Stimulated activated CD4-positive, alpha-beta T cell treated with anti-CD3 and anti-CD28 coated beads, Interleukin-4, amount 100 ng/mL, for 48 hours (primary cell): ENCODE measurements at places on chromosomes 1 and 21.

- DNase-seq: no peak
Observed at GRCh38 chr21:42398436-42399028, 2.7 kb upstream of the TMPRSS3 start.

DNA sequence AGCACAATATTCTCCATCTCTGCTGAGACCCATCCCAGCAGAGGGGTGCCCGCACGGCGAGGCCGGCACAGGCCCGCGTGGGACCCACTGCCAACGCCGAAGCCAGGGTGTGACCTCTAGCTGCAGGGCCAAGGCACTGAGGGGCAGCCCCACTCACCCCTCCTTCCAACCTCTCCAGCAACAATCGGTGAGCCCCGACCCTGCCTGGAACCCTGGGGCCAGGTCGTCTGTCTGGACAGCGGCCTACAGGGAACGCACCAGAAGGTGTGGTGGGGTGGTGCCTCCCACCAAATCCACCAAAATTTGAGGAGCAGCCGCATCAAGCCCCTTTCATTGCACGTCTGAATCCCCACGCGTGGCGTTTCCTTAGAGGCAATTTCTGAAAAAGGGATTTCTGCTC, 63.0 kb upstream of the ADARB1 start:
- no peak for DNase-seq

DNA sequence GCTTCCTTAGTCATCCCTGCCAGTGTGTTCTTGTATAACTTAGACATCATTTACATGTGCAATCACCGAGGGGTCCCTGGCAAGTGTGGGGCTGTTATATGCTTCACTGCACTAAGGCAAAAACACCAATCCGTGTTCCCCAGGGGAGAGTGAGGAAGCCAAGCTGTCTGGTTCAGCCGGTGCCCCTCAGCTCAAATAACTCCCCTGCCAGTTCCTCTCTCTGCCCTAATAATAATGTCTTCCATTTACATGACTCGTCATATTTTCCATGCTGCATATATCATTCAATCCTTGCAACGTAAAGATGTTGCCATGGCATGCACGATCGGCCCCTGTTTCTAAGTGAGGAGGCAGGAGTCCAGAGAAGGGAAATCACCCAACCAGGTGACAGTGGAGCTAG, 24.4 kb upstream of the NDC1 start:
- no peak for DNase-seq

DNA sequence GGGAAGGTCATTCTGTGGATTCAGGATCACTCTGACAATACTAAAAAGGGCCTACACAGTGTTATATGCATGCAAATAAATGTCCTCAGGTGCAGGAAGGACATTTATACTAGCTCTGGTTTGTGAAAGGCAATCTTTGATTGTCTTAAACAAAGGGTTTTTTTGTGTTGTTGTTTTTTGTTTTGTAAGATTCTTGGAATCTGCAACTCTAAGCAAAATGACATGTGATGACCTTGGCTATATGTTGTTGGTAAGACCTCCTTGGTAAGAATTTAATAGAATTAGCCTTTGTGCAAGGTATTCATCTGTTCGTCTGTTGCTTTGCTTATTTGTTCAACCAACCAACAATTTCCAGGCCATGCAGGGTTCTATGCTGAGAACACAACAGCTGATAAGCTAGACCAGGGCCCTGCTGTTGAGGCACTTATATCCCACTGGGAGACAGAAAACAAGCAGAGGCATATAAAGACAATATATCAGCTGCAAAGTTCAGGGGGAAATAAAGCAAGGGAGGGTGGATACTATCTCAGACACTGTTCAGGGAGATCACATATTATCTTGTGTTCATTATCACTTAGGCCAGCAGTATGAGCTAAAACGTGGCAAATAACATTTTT, 60.3 kb downstream of the FH start:
- no peak for DNase-seq

DNA sequence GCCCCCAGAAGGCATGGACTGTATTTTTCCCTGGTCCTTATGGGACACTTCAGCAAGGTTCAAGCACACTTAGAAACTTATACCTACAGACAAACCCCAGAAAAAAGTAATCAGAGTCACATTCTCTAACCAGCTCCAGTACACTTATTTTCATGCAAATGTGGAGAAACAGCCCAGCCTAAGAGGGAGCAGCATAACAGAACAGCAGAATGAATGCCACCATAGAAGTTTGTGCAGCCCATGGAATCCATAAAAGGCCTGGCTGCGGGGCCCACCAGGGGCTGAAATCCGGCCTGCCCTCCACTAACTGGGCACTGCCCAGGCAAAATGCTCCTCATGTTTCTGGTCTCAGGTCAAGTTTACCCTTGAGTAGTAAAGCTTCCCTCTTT, 60.4 kb upstream of the ATP1A1 start:
- no peak for DNase-seq

DNA sequence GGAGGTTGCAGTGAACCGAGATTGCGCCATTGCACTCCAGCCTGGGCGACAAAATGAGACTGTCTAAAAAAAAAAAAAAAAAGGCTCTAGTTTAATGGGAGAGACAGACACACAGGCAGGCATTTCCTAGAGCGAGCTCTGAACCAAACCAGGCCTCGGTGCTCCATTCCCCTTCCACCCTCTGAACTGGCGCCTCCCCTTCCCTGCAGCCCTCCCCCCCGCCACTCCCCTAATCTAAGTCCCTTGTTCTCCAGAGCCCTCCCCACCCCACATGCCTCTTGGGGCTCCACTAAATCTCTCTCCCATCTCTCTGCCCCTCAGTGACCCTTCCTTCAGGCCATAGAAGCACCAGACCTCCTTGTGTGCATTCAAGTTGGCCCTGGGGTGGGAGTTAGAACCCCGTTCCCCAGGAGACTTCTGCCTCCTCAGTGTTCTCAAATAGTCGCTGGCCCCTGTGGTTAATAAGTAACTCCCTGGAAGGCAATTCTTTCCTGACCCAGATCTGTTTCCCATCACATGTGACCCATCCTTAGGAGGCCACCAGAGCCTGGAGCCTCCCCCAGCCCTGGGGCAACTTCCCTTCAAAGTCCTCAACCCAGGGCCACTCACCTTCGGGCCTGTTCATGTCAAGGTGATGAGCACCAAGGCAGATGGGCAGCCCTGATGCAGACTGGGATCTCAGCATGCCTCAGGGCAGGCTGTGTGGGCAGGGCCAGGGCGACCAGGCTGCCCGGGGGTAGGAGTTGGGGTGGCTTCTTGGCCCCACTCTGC, 42.6 kb upstream of the EPB41 start:
- no peak for DNase-seq

DNA sequence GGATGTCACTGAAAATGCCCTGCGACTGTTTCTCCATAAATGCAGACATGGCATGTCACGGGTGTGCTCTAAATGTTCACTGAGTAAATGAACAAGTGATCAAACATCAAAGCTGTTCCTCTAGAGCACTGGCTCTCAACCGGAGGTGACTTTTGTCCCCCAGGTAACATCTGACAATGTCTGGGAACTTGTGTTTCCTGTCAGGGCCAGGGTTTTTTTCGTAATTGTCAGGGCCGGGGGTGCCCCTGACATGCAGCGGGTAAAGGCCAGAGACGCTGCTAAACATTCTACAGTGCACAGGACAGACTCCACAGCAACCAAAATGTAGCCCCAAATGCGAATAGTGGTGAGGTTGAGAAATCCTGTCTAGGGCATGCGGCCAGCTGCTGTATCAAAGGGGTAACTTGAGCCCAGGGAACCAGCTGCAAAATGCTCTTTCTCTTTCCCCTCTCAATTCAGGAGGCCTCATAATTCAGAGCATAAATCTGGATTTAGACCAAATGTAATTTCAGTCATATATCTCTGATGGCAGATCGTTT, 2.0 kb downstream of the ALDH4A1 start:
- DNase-seq: no peak

DNA sequence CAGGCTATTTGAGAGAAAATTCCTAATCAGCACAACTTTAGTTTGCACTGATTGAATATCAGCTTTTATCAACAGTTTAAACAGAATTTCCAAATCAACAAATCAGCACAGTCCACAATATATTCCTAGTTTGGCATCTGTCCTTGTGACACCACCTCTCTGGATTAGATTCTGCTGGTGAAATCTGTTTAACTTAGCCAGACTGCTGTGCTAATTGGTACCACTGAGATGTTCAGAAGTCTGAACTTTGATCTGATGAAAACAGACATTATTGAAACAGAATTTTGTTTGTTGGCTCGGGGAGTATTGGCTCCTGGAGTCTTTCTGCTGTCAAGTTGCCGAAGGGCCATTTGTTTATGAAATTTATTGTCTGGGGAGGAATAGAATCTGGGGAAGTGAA, 17.0 kb upstream of the NGF start:
- DNase-seq: no peak

GRCh38 chr1:147745271-147745670, 15.1 kb downstream of the GJA5 start:
- DNase-seq: no peak

- no peak for DNase-seq
Observed at GRCh38 chr1:58576325-58576726, 726 bp downstream of the TACSTD2 start.

- no peak for DNase-seq
Observed at GRCh38 chr1:167706931-167707877, 14.6 kb upstream of the MPZL1 start.

GRCh38 chr1:114286179-114286578, 132.5 kb upstream of the SYT6 start:
- DNase-seq: no peak

GRCh38 chr1:31679676-31680230, 24.1 kb downstream of the COL16A1 start:
- no peak for DNase-seq

DNA sequence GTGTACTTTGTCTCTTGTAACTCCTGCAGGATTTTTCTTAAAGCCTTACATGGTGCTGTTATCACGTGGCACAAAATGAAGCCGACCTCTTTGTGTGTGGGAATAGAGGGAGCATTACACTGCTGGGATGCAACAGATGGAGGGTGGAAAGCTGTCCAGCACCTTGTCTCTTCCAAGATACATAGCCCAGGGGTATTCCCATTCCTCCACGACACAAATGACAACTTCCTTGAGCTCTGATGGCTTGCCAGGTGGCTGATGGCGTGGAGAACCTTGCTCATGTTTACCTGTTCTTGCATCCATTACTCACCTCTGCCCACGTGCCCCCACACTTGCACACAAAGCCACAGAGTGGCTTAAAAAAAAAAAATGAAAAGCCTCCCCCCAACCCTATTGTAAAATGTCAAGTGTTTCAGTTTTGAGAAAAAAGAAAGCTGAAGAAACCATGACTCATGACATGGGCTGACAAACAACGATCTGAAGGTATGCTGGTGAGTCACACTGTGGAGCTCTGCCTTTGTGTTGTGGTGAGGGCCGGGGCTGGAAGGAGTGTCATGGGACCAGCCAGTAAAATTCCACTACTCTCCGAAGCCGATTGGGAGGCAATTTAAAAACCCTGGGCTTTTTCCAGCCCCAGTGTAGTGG, 32.0 kb upstream of the ATP5PO start:
- peak; percentile 86 for DNase-seq

- peak; percentile 83 for DNase-seq
Observed at GRCh38 chr1:31815752-31816500, at the start of gene SPOCD1. Gene SPOCD1, minus strand, starts transcription at chr1:31816022. Its CDS starts 689 bp downstream, at chr1:31815333.

DNA sequence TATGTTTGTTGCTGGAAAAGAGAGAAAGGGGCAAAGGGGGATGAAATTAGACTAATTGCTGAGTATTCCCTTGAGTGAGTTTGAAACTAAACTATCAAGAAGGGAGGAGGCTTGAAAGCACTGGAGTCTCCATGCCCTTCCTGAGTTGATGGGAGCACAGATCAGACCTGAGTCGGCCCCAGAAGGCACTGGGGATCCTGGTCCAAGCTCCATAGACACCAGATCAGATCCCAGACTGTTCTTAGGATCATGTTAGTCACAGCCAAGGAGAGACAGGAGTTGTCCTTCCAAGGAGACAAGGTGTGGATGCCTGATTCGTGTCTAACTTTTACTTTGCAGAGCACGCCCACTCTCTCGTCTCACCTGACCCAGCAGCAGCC, 152.3 kb downstream of the NR5A2 start:
- DNase-seq: no peak

- no peak for DNase-seq
Observed at GRCh38 chr1:100585786-100586185, 47.8 kb downstream of the GPR88 start.

- DNase-seq: no peak
Observed at GRCh38 chr1:17717594-17718535, 37.3 kb upstream of the ACTL8 start.

DNA sequence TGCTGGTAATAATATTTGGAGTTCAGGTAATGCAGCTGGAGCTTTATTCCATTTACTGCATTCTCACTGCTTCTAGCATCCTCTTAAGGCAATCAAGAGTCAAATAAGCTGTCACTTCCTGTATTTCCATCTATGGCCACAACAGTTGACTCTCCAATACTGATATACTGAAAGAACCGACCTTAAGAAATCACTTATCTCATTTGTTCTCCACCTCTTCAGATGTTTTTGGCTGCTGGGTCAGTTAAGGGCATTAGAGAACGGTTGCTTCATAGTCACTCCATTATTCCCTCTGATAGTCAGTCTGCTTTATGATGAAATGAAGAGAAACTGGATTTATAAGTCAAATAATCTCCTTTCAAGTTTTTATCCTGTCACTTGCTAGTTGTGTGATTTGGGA, 14.2 kb upstream of the RGS4 start:
- no peak for DNase-seq

- no peak for DNase-seq
Observed at GRCh38 chr21:17730782-17731181, 88.4 kb downstream of the C21orf91 start.

- peak; percentile 15 for DNase-seq
Observed at GRCh38 chr21:38839328-38840286, 33.9 kb downstream of the ETS2 start.

DNA sequence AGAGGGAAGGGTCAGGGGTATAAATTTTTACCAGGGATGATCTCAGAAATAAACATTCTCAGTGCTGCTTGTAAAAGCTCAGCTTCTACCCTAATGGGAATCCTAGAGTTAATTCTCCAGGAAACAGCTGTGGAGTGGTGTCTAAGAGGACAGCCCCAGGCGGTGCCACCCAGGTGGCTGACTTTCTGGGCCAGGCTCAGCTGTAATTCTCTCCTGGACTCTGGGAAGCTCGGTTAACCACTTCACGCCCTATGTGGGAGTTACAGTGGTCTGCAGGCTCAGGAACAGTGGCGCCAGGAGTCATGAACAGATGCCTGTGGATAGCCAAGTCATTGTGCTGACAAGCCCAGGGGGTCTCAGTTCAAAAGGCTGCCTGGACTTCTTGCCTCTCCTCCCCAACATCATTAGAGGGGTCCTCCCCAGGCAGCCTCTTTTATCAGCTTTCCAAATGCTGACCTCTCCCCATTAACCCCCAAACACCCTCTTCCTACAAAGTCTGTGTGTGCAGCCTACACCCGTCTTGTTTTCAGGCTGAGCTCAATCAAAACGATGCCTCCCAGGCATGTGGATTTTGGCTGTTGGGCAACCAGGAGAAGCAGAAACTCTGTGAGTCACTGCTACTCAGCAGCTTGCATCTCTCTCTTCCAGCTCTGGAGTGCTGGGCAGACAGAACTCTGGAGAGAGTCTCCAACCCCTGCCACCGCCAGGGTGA, 1.2 kb downstream of the HHIPL2 start:
- DNase-seq: no peak

GRCh38 chr1:59368008-59368670, 71.2 kb downstream of the FGGY start:
- DNase-seq: no peak

GRCh38 chr1:209241487-209241886, 342.0 kb upstream of the CAMK1G start:
- DNase-seq: no peak

- no peak for DNase-seq
Observed at GRCh38 chr1:4974981-4975685, 320.7 kb downstream of the AJAP1 start.

- DNase-seq: no peak
Observed at GRCh38 chr21:28635541-28635940, 357.1 kb downstream of the LTN1 start.
